HFF-Myc (cell line): ENCODE measurements at places on chromosomes 1 and 21.

DNA sequence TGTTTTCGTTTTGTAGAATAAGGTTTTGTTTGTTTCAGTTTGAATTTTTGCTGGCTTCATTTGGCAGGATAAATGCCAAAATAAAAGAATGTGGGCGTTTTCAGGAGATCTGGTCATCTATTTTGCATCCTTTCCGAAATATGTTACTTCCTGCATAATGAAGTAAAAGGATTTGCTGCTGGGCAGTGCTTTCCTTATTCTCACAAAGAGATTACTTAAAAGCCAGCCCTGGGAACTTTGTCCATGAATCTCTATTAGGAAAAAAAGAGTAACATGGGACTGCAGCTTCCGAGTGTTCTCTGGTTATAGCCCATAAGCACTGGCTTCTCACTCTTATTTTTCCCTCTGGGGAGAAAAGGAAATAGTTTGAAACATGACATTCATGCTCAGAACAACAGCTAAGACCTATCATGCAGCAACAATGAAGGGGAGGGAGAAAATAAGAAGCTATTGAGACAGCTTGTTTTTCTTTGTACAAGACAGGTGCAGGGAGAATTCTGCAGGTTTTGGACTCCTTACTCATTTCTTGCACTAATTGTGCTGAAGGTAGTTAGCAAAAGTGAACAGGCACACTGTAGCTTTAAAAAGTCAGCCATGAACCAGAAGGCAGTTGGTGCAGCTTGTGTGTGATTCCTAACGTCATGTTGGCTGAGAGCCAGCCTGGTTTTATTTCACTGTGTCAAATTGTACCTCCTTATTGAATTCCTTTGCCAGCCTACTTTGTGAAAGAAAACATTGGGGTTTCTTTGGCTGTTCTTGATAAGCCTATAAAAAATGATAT lies at the start of gene SAMD13:
Gene SAMD13, plus strand, starts transcription at position 705 of the 781 bp plus-strand sequence. CDS start 1,527 bp downstream, outside the sequence.
- peak; percentile 77 for DNase-seq

GRCh38 chr21:38334866-38335265 lies 78.1 kb downstream of the KCNJ15 start:
- DNase-seq: no peak

- DNase-seq: no peak
Measured at GRCh38 chr1:187249196-187249595, 420.4 kb downstream of the PLA2G4A start.

- no peak for DNase-seq
Measured at GRCh38 chr1:195754303-195754702, 853.9 kb downstream of the KCNT2 start.

DNA sequence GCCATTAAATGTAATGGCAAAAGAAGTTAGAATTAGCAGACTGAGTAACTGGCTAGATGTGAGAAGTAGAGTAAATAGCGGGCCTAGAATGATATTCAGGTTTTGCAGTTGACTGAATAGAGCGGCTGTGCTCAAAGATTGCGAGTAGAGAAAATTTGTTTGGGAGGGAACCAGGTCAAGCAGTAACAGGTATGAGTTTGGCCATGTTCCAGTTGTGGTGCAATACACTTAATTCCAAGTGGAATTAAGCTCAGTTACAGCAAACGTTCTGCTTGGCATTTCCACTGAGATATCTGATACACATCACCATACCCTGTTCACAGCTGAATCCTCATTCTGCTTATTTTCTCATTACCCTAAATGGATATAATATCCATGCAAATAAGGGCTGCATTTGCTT lies 1382.9 kb downstream of the MRPL39 start:
- DNase-seq: no peak

DNA sequence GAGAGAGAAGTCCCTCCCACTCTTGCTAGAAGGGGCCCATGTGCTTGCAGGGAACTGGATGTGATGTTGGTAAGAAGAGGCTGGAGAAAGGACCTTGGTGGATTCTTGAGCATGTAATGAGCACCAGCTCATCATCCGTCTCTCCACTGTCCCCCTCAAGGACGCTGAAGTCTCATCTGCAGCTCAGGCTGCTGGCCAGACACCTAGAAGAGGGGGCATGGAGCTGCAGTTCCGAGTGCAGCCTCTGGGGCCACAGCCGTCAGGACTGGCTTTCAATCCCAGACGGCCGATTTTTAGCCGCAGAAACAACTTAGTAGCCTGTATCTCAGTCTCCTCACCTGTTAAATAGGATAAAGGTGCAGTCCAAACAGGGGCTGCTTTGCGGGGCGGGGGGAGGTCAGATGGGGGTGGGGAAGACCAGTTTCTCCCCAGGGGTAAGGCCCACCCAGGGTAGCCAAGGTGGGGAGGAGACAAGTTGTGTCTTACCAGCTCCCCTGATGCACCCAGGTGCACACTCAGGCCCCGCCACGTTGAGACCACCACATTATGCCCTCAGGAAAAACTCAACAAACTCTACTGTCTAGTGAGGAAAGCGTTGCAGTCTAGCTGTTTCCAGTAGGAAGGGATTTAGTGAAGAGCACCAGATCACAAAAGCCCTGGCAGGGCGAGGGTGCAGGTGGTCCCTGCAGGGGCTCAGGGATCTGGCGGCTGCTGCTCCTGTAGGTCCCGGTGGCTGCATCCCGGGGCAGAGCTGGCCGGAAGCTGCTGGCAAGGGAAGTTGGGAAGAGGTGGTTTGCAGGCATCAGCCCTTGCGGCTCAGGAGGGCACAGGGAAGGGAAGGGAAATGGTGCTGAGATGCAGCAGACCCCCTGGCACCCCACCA lies 29.5 kb downstream of the LDLRAP1 start:
- DNase-seq: no peak

DNA sequence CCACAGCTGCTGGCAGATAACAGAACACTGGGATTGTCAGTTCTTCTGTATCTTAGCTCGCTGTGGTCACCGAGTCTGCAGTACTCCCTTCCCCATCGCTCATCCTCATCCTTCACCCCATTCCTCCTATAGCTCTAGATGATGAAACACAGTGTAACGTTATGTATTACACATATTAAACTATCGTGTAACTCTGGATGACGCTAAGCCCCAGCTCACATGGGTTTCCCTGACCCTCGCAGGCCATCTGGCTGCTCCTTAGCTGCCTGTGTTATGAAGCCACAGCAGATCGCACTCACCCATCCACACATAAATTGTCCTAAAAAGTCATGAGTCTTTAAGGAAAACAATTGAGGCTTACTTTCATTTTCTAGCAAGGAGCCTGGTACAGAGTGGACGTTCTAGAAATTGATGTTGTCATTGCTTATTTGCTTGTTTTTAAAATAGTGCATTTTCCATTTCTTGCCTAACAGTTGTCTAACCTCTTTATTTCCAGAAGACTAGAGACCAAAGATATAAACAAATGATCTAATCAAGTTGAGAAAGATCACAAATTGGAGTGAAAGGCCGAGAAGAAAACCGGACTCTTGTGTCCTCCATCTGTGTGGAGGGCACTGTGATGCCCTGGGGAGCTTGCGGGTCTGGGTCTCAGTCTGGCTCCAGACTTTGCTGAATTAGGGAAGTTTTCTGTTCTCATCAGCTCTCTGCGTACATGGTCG lies 24.3 kb upstream of the PCP4 start:
- no peak for DNase-seq

- no peak for DNase-seq
Measured at GRCh38 chr21:25867061-25867460, 132.3 kb downstream of the GABPA start.

DNA sequence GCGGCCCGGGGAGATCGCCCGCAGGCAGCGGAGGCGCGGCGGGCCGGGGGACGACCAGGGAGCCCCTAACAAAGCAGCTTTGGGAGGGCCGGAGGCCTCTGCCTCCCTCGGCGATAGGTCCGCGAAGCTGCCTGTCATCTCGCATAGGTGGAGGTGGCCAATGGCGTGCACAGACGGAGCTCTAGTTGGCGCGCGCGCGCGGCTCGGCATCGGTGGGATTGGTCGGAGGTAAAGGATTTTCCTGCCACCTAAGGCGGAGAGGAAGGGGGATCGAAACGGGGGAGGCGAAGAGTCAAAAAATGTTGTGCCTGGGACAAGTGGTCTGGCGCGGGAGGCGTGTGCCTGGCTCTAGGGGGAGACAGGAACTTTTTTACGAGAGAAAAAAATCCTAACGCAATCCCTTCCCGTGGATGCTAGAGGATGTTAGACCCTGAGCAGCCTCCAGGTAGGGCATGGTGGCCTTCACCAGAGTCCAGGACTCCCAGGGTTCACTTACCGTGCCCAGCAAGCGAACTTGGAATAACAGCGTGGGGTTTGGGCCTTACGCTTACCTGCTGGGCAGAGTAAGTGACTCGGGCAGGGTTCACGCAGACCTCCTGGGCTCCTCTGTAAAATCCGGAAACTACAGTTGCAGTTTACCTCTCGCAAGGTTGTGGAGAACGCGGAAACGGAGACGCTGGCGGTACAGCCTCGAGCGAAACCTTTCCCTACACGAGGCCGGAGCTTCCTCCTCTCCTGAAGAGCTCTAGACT lies 99.9 kb upstream of the SOD1 start:
- peak; percentile 31 for DNase-seq

DNA sequence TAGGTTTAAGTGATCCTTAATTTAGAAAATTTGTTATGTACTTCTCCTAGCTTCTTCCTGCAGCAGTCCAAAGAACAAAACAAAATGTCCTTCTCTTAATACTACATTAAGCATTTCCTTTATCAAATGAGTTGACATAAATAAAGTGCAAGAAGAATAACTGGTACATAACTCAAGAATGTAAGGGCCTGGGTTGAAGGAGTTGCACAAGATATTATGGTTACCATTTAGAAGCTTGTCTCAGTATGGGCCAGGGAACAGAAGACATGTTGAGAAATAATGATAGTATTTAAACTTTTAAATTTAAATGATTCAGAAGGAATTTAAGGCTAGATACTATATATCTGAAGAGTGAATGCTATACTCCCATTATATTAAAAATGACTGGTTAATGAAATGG lies 23.5 kb downstream of the SUCO start:
- no peak for DNase-seq

GRCh38 chr1:151635479-151636072 lies 23.7 kb downstream of the SNX27 start:
- no peak for DNase-seq
